ENCODE measurements at places on chromosomes 5 and 9. TPM values are rescaled to one million over a fixed set of nuclear protein-coding genes. Genes with fewer than 3 reads are reported as not detected.

DNA sequence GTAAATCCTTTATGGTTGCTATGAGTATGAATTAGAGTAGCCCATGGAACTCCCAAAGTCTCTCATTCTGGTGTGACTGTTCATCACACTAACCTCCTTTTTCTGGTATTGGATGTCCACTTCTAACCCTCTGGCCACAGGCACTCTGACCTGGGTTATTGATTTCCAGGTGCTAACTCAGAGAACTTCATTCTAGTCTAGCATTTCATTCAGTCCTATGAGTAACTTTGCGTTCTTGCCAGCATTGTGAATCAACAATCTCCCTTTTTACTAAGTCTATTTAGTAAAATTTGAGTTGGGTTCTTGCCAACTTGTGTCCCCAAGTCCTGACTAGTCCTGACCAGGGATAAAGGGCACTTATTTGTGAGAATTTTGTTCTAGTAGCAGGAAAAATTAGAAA is 103.5 kb downstream of the SNX18 start:
- no peak for DNase-seq

DNA sequence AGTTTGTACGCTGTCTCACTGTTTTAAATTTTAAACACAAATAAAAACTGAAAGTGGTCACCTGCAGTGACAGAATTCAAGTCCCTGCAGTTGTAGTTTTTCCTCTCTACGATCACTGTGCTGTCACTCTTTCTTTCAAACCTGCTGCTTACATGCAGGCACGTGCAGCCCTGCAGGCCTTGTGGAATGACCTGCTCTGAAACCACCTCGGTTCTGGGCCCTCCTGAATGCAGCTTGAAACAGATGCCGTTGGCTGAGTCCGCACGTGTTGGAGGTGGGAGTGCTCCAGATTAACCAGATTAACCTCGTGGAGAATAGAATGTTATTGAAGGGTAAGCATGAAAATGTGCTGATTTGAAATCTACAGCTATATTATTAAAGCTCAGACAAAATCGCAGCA is 126.0 kb upstream of the ERCC6L2 start:
- DNase-seq, result no peak

DNA sequence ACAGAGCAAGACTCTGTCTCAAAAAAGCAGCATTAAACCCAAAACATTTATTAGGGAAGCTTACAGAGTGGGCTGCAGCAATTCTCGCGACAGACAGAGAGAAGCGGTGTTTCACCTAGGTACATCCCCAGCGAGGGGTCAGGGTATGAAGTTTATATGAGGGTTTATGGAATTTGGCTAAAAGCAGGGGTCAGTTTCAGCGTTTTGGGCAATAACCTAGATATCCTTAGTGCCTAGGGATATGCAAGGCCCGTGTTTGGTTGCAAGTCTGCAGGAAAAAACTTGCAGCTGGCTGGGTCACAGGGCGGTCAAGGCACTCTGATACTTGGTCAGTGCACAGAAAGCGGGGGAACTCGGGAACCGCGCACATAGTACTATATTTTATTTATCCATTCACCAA is 649 bp upstream of the GLE1 start:
- no peak for DNase-seq

DNA sequence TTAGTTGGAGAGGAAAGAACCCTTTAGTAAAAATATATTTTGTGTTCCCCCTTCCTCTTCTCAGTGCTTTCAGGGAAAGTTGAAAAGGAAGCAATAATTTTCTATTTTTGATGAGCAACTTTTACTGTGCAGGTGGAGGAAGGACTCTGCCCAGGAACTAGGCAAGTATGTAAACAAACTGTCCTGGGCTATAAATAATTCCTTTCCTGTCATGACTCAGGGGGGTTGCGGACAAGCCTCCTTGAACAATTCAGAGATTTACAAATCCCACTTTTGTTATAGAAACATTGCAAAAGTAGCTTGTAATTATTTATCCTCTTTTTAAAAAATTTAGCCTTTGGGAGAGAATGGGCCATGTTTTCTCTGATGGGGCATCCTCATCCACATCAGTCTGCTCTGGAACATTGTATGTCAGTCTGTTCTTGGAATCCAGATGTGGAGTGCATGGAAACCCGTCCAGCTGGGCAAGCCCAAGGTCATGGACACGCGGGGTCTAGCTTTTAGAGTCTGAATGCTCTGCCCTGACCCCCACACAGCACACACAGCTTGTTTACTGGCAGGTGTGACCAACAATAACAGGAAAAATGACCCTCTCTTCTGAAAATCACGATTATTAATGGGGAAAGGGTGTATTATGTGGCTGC is 127.6 kb downstream of the GADD45G start:
- DNase-seq, result no peak

DNA sequence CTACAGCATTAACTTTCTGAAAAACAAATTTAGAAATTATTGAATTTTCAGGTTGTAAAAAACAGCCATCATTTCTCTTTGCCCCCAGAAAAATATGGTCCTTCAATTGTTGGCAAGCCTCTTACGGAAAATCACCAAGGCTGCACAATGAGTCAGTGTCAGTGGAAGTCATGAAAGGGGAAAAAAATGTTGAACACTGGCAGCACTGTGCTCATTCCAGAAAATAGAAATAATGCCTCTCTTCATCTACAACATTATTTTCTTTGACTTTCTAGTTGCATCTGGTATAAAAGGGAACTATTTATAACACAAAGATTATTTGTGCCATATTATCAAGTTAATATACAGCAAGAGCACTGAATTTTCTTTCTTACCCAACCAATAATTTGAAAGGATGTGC is 26.7 kb upstream of the STK32A start:
- no peak for DNase-seq

DNA sequence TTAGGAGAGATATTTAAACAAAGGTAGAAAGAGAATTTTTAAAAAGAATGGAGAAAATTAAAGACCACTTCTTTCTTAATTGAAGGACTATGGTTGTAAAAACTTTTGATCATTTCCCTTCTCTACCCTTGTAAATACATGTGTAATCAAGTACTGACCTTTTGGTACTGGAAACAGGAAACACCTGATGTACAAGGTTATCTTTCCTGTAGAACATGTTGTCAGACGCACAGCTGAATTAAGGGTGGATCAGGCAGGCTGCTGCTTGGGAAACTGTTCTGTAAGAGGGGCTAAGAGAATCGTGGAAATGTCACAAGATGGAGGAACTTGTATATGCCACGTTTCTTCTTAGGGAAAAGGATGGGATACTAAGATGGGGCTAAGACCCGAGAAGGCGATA is 341.6 kb downstream of the ZNF608 start:
- no peak for DNase-seq

GRCh38 chr9:120923620-120924328 is 2.8 kb downstream of the TRAF1 start:
- DNase-seq, result no peak

- no peak for DNase-seq
These were observed 29.2 kb upstream of the PANK3 start for GRCh38 chr5:168608386-168608785.

DNA sequence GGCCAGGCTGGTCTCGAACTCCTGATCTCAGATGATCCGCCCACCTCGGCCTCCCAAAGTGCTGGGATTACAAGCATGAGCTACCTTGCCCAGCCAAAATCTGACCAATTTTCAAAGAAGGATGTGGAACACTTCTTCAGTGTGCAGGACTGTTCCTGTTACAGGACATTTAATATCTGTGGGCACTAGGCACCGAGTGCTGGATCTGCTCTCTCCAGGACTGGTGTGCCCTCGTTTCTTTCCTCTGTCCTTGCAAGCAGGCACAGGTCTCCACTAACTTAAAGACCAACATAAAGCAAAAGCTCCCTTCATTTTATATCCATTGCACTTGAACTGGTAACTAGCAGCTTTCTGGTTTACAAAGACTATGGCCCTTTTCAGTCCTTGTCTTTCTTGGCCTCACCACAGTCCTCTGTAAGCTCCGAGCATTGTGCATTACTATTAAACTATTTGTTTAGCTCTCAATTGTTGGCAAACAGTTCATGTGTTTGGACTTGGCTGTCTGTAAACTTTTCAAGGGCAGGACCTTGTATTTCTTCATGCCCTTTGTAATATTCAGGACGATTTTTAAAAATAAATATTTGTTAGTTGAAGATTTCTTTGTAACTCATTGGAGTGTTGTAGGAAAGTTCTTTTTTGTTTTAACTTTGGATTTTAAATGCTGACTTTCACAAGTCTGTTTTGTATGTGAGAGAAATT is 37.3 kb downstream of the ARHGEF28 start:
- no peak for DNase-seq

GRCh38 chr5:94209774-94210355 is 408.5 kb downstream of the KIAA0825 start:
- DNase-seq, result no peak

DNA sequence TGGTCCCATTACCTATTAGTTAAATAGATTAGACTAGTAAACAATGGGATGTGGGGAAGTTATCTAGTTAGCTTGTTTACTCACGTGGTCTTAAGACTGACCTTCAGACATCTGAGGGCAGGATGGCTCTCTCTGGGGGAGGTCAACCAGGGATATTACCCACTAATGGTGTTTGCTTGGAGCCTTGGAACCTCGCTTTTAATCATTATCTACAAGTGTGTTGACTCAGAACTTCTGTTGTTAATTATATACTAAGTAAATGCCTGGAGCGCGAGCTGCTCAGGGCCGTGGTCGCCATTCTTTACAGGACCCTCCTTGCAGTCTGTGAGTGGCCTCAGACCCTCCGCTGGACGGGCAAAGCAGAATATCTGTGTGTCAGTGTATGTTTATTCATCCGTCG is 48.5 kb upstream of the ZNF354A start:
- DNase-seq, result no peak

GRCh38 chr5:161676103-161676502 is 9.4 kb upstream of the GABRA6 start:
- DNase-seq, result no peak

GRCh38 chr5:172940268-172941066 is 18.8 kb upstream of the RPL26L1 start:
- no peak for DNase-seq

- no peak for DNase-seq
These were observed 1409.6 kb upstream of the WWC1 start for GRCh38 chr5:166881802-166882201.

- DNase-seq, result no peak
These were observed 112.0 kb downstream of the OLFM1 start for GRCh38 chr9:135199489-135199888.

- DNase-seq, result no peak
These were observed 155.2 kb downstream of the MEF2C start for GRCh38 chr5:88727705-88728313.

DNA sequence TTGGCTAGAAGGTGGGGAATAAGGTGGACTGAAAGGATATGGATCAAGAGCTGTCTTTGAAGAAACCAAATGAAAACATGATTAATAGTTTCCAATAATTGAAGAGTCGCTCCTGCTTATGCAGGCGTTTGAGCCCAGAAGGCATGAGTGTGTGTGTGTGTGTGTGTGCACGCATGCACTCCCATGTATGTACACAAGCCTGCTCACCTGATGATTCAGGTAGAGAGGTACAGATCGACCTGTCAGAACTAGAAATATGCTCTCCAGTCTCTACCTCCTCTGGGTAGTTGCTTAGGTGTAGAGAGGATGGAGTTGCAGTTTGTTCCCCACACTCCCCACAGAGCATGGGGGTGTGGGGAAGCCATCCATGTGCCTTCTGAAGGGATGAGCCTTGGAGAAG is 1.1 kb upstream of the FGF1 start:
- DNase-seq, result no peak

DNA sequence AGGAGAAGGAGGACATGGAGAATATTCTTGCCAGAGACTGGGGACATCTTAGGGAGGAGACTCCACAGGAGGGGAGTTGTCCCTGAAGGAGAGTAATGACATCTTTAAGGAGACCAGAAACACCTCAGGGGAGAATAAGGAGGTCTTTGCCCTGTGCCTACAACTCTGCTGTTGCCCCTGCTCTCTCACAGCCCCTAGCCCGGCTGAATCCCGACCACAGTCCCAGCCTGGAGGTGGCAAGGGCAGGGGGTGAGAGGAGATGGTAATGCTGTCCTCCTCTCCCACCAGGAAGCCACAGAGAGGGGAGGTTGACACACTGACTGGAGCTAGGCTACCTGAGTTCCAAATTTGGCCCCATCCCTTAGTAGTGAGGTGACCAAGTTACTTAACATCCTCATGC is 30.2 kb upstream of the ENHO start:
- DNase-seq, result no peak

DNA sequence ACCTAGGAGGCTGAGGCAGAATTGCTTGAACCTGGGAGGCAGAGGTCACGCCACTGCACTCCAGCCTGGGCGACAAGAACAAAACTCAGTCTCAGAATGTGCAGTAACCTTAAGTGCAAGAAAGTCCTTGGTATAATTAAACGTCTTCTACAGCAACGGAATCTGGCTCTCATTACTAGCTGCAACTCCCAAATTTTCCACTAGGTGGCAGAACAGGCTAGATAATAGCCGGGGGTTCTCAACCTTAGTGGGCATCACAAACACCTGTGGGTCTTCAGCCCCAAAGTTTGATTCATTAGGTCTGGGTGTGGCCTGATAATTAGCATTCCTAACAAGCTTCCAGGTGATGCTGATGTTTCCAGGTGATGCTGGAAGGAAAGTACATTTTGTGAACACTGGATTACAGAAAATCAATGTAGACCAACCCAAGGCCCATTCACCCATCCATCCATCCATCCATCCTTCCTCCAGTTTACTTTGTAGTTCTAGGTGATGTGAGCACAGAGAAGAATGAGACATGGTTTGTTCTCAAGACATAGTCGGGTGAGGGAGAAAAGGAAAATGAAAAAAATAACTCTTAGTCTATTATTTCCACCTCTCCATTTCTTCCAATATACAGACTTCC is 37.3 kb downstream of the FBXW2 start:
- DNase-seq, result peak; percentile 37

DNA sequence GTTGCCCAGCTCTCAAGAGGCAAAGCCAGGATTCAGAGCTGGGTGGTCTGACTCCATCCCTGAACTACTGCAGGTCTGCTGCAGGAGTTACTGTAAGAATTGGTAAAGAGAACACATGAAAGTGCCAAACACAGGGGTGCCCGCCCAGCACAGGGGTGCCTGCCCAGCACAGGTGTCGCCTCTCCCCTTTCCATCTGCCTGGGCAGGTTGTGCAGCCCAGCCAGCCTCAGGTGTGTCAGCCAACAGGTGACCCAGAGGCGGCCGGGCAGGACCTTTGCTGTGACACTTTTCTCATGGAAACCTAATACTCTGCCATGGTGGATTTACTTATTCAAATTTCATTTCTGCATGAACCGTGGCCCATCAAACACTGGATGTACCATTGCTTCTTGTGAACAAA is 289.7 kb upstream of the IRX4 start:
- no peak for DNase-seq

- DNase-seq, result no peak
These were observed 25.7 kb upstream of the NOTCH1 start for GRCh38 chr9:136571531-136571930.

PCDHGA11 gene
- 5.2 TPM for polyA plus RNA-seq

COMMD10 gene
- 62.7 TPM for polyA plus RNA-seq

NDFIP1 gene
- 142 TPM for polyA plus RNA-seq

LEAP2 gene
- 12.5 TPM for polyA plus RNA-seq

IL3 gene
- polyA plus RNA-seq, result not detected

SLC23A1 gene
- polyA plus RNA-seq, result 1.1 TPM

SERF1B gene
- polyA plus RNA-seq, result 89.1 TPM

MAP1B gene
- 28.3 TPM for polyA plus RNA-seq

FAM81B gene
- 9.0 TPM for polyA plus RNA-seq

SPATA6L gene
- polyA plus RNA-seq, result 6.1 TPM

TRIM36 gene
- 2.7 TPM for polyA plus RNA-seq

ANKRD31 gene
- polyA plus RNA-seq, result 0.73 TPM

EIF4E1B gene
- not detected for polyA plus RNA-seq

TLE4 gene
- 70.9 TPM for polyA plus RNA-seq

MELK gene
- 19.4 TPM for polyA plus RNA-seq

SHOC1 gene
- 0.14 TPM for polyA plus RNA-seq
